ENCODE measurements at places on chromosomes 2 and 18.

- DNase-seq, result no peak
Observed at GRCh38 chr2:225452677-225453076, 53.2 kb downstream of the NYAP2 start.

GRCh38 chr2:110863726-110864125, 131.4 kb downstream of the ACOXL start:
- no peak for DNase-seq

- no peak for DNase-seq
Observed at GRCh38 chr2:217938036-217938435, 64.8 kb downstream of the TNS1 start.

- no peak for DNase-seq
Observed at GRCh38 chr2:105510761-105511528, 112.1 kb upstream of the FHL2 start.

DNA sequence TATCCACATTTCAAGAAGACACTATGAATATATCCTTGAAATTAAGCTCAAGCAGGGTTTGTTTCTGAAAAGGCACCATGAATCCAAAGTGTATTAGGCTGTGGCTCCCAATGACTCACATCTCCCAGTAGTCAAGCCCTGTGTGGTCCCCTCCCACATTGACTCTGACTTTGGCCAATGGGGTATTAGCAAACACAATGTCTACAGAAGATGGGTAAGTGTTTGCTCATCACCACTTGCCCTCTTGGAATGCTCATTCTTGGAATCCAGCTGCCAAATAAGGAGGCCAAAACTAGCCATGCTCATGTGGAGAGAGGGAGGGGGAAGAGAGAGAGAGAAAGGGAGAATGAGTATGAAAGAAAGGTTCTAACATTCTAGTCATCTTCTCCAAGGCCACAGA, 490.0 kb downstream of the TXNL1 start:
- no peak for DNase-seq

All from activated CD4-positive, alpha-beta T cell treated with anti-CD3 and anti-CD28 coated beads, Interleukin-2, Interleukin-6, amounts not matched to agents 100 ng/mL and 50 ng/mL, durations not matched to agents 16 hours and 8 hours (primary cell).